EL (cell line): ENCODE measurements at places on chromosomes 1 and 21.

- DNase-seq: no peak
Observed at GRCh38 chr1:172779491-172779890, 120.6 kb downstream of the FASLG start.

DNA sequence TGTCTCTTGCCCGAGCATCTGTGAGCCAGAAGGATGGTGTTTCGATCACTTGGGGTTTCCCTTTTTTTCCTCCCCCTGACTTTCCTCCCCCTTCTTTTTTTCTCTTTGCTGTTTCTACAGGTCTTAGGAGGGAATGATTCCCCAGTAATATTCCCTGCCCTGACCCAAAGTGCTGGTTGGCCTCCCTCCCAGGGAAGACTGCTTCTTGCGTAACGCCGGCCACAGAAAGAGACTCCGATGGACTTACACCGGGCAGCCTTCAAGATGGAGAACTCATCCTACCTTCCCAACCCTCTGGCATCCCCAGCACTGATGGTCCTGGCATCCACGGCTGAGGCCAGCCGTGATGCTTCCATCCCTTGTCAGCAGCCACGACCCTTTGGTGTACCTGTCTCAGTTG lies 6.8 kb downstream of the RNF220 start:
- no peak for DNase-seq

DNA sequence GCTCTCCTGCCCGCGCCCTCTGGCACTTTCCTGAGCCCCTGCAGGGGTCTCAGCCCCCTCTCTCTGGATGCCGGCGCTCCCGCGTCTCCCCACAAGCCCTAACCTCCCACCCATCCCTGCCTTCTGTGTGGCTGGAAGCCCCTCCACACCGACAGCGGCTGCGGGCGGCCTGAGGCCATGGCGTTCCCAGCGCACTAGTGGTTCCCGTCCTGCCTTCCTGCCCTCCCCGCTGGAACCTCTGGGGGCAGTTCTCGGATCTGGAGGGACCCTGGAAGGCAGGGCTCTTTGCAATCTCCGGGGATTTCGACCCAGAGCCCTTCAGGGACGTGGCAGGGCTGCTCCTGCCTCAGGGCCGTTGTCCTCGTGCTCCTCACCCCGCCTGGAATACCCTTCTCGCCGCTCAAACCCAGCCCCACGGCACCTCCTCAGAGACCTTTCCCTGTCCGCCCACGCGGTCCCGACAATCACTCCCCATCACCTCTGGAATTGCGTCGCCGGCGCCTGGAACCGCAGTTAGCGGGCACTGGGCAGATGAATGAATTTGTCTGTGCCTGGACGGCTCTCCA lies 493 bp upstream of the ESPN start:
- DNase-seq: no peak

DNA sequence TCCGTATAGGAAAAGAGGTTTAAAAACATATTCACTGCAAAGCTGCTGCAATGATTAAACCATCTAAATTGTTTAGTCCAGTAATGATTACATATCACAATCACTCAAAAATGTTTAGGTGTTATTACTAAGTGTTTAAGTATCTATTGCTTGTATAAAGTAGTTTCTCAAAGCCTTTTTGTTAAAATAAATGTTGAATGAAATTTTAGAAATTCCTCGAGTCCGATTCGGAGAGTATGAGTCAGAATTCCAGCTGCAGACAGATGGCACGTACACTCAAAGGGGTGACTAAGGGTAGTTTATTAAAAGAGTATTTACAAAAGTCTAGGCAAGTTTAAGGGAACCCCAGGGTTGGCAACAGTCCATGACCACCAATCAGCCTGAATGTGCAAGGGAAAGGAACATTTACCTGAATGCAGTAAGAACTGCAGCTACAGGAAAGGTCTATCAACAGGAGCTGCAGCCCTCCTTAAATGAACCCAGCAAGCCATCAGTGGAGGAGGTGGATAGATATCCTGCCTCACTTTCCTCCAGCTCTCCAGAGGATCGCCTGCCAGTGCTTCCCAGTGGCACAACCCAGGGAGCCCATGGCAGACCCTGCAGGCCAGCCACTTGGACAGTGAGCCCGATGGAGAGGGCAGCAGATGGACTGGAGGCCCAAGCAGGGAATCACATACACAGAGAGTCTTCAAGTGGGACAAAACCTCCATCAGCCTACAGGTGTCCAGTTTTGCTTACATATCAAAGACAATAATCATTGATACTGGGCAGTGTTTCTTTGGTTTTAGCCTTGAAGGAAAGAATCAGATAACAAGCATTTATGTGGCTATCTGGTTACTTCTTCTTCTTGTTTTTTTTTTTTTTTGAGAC lies 92.1 kb upstream of the SLC44A3 start:
- DNase-seq: peak; percentile 97

- DNase-seq: no peak
Observed at GRCh38 chr1:84769636-84770035, 79.4 kb upstream of the SSX2IP start.

DNA sequence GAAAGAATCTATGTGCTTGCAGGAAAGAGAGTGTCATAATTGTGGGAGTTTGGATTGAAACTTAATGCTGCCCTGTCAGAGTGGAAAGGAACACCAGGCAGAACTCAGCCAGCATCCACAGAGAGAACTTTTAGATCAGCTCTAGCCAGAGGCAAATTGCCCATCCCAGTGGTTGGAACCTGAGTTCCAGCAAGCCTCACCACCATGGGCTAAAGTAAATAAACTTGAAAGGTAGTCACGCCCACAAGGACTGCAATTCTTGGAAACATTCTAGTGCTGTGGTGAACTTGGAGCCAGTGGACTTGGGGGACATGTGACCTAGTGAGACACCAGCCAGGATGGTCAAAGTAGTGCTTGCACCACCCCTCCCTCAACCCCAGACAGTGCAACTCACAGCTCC lies 571.6 kb downstream of the LRRIQ3 start:
- no peak for DNase-seq

GRCh38 chr1:63968663-63969440 lies 195.0 kb downstream of the ROR1 start:
- DNase-seq: peak; percentile 85

- no peak for DNase-seq
Observed at GRCh38 chr1:4965346-4966075, 311.1 kb downstream of the AJAP1 start.

DNA sequence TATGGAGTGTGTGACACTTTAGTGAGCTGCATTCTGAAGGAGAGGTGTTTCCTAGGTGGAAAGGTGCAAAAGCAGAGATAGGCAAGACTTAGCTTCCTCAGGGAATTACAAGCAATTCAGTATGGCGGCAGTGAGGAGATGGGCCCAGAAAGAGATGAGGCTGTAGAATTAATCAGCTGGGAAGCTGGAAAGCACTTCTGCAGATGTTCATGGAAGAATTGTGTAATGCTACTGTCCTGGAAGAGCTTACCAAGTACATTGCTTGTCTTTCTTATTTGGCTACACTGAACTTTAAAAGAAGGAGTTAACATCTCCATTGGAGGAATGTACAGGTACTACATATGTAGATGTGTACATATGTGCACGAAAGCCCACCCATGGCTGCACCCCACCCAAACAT lies 103.7 kb upstream of the DPT start:
- no peak for DNase-seq

DNA sequence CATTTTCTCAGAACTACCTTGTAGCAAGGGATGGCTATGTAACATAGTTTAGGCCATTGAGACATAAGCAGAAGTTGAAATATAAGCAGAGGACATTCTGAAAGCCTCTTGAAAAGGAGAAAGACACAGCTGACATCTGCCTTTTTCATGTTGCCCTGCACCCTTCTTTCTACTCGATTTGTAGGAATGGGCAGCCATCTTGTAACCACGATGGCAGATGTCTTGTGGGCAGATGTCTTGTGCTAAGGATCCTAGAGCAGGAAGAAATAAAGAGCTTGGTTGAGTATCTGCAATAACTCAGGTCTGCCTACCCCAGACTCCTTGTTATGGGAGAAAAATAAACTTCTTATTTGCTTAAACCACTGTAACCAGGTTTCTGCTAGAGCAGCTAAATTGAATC lies 351.0 kb downstream of the PDE4B start:
- no peak for DNase-seq

GRCh38 chr21:46397211-46397905 lies 61.3 kb upstream of the DIP2A start:
- no peak for DNase-seq

DNA sequence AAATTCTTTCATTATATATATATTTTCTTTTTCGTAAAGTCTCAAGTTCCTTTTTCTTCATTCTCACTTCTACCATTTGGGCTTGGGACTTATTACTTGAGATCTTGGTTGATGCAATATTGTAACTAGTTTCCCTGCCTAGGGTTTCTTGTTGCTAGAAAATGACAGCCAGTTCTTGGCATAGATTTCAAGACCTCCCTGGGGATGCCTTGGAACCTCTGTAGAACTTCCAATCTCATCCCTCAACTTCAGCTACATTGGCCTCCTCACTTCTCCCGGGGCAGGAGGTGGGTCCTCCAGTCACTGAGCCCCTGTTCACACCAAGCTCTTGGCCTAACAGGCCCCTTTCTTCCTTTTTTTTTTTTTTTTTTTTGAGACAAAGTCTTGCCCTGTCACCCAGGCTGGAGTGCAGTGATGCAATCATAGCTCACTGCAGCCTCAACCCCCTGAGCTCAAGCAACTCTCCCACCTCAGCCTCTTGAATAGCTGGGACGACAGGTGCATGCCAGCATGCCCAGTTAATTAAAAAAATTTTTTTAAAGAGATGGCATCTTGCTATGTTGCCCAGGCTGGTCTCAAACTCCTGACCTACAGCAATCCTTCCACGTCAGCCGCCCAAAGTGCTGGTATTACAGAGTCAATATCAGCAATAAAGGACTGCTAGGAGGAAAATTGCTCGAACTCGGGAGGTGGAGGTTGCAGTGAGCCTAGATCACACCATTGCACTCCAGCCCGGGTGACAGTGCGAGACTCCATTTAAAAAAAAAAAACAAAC lies 33.1 kb downstream of the MAP3K7CL start:
- DNase-seq: peak; percentile 40

- DNase-seq: peak; percentile 89
Observed at GRCh38 chr1:21262293-21263051, 27.8 kb downstream of the ECE1 start.

GRCh38 chr21:42389449-42389835 lies 6.4 kb downstream of the TMPRSS3 start:
- no peak for DNase-seq

DNA sequence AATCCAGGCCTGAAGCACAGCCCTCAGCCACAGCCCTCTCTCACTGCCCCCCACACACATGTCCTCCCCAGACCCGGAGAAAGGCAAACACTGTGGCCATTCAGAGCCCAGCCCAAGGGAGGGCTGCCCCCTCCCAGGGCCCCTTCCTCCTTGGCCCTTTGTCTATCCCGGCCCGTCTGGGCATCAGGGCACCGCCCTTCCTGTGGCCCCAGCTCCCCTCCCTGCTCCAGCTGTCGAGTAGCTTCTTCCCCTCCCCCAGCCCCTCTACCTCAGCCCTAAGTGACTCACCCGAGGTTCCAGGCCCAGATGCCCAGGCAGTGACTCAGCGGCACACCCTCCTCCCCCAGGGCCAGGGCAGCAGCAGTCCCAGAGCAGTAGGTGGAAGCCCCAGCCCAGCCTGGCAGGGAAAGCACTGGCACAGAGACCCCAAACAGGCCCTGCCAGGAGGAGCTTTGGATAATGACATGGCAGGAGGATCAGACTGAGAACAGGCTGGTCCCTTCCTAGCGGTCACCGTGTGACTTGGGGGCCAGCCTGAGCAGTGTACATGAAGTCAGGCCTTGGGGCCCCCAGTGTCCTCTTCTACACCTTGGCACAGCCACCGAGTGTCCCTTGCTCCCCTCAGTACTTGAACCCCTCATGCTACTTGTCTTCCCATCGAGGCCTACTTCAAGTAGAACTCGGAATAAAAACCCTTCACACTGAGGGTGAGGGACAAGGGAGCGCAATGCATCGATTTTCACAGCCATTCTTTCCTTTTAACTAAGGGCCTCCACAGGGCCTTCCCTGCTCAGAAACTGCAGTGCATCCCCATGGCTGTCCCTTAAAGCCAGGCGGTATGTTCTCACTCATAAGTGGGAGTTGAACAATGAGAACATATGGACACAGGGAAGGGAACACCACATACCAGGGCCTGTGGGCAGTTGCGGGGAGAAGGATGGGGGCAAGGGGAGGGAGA lies 1.0 kb upstream of the S100A2 start:
- DNase-seq: peak; percentile 99

DNA sequence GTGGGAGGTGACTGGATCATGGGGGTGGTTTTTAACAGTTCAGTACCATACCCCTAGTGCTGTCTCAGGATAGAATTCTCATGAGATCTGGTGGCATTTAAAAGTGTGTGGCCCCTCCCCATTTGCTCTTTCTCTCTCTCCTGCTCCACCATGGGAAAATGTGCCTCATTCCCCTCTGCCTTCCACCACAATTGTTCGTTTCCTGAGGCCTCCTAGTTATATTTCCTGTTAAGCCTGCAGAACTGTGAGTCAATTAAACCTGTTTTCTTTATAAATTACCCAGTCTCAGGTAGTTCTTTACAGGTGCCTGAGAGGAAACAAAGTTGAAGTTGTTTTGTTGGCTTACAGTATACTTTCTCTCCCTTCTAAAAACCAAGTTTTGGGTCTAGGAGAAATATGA lies 23.1 kb upstream of the SLC22A15 start:
- DNase-seq: no peak

DNA sequence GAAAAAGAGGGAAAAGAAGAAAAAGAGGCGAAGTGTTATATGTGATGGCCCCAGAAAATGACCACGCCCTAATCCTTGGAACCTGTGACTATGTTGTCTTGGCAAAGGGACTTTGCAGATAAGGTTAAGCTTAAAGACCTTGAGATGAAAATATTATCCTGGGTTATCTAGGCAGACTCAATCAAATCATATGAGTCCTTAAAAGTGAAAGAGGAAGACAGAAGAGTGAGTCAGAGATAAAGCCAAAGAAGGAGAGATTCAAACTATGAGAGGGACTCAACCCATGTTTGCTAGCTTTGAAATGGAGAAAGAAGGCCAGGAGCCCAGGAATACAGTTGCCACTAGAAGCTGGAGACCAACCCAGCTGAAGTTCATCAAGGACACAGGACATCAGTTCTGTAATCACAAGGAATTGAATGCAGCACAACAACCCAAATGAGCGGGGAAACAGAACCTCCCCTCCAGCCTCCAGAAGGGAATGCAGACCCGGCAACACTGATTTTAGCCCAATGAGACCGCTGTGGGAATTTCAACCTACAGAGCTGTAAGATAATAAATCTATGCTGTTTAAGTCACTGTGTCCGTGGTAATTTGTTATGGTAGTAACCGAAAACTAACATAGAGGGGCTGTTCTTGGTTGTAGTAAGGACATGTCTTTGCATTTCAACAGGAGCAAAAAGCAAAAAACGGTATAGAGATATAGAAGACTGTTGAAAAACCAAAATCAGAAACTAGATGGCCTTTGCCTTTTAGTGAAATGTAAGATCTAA lies 4.2 kb upstream of the RGS8 start:
- no peak for DNase-seq

DNA sequence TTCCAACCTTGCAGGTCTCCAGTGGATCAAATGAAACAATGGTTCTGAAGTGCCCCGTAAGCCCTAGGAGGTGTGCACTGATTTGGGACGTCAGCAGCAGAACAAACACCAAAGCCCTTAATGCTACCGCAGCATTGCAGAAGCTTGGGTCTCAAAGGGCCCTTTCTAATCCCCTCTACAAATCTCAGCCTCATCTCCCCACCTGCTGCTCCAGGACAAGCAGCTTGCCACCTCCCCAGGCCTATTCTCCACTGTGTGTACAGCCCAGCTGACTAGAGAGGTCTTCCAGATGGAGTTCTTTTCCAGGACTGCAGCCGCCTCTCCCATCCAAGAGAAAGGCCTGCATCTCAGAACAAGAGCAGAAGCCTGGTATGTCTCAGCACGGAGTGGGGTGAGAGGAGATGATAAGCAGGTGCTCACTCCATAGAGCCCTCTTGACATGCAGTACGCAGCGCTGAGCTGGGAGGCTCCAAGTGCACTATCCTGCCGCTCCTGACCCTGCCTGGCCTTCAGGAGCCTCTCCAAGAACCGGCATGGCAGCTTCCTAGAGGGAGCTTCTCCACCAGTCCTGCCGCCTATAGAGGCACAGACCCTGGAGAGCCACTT lies 46.3 kb downstream of the MRPL37 start:
- no peak for DNase-seq
